CD4-positive, alpha-beta T cell (primary cell): ENCODE measurements at places on chromosomes 5 and 9.

DNA sequence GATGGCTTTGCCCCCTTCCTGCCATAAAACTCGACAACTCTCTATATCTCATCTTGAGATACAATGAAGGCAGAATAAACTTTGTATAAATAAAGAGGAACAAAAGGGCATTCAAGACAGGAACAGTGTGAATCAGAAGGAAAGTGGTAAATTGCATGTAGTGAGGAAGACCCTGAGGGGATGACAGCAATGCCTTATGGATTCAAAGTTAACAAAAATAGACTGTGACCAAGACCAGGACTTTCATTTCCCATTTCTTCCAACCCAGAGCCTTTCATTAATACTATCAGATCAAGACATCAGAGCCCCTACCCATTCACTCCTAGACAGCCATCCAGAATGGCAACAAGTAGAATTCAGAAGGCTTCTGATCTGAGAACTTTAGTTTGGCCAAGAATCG, 46.4 kb upstream of the ZNF462 start:
- DNase-seq: no peak

DNA sequence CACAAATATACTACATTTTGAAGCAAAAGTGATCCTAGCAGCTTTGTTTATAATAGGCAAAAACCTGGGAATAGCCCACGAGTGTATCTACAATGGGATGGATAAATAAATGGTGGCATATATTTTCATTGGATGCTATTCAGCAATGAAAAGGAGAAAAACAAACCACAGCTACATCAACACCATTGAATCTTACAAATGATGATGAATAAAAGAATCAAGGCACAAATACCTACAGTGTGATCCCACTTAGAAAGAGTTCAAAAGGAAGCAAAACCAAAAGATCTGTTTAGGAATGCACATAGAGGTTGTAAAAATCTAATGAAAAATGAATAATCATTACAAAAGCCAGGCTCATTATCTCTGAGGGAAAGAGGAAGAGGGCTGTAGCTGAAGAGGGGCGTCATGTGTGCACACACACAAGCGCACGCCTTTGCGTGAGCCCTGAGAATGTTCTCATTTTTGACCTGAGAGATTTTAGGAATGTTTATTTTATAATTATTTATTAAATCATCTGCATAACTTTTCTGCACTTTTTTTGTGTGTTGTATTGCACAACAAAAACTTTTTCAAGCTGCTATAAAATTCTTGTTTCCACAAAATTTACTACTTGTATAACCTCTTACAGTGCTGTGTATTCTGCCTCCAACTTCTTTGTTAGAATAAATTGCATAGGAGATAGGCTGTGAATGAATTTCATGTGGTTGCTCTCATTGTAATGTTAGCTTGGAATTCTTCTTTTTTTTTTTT, 5.9 kb upstream of the RHOBTB3 start:
- DNase-seq: no peak

DNA sequence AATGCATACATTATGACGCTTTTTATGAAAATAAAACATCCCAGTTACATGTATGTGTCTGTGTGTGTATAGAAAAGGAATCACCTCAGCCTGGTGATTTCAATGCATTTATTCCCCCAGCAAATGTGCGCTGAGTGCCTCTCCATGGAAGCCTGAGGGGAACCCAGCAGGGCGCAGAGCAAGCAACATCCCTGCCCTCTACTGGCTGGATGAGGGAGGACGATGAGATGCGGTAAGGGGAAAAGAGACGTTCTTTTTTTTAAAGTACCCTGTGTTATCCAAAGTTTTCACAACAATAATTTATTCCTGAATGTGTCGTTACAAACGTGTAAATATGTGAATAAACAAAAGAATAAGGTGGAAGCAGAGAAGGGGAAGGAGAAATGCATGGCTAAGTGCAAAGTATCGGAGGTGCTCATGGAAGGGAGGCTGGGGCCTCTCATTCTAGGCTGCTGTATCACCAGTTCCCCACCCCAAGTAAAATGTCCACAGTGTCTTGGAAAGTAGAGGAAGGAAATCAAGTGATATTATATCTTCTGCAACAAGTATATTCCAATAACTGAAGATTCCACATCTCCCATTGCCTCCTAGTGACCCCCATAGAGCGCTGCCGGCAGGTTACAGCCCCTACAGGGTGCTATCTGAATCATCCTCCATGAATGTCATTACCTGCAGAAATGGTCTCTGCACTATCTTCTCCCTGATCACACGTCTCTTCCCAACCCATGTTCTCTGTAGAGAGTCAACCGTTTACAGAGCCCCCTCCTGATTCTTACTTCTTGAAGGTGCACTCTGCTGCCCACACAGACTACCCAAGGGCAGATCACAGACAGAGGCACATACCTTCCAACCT, 13.0 kb upstream of the ABLIM3 start:
- DNase-seq: no peak

- peak; percentile 28 for DNase-seq
Observed at GRCh38 chr9:89312222-89312571, 1.2 kb downstream of the CKS2 start.

DNA sequence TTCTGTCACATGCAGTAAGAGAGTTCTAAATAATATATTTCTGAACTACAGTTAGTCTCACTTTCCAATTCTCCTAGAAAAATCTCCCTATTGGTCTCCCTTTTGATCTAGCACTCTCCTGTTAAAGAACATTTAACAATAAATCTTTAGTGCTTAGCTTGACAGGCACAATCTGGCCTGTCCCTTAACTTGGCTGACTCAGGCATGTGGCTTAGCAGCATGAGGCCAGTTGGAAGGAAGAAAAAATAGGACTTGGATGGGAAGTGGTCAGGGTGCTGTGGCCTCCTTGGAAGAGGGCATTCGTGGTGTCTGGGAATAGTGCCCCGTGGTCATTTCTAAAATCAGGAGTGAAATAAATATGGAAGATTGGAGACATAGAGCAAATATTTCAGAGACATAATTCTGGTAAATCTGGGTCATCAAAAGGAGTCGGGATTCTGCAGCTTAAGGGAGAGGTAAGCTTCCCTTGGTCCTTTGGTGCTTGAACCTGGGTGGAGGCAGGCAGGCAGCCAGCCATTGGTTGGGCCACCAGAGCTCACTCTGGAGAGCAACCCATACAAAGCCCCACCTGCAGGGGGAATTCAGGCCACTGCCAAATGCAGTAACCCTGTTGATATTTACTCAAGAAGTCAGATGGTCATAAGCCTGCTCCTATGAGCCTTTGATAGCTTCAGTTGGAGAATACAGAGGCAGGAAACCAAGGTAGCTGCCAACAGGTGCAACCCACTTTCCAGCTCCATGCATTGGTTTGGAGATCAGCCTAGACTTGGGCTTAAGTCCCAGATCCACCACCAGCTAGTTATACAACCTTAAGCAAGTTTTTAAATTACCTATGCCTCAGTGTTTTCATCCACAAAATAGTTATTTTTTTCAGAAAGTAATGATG, 28.8 kb upstream of the TLE4 start:
- no peak for DNase-seq

DNA sequence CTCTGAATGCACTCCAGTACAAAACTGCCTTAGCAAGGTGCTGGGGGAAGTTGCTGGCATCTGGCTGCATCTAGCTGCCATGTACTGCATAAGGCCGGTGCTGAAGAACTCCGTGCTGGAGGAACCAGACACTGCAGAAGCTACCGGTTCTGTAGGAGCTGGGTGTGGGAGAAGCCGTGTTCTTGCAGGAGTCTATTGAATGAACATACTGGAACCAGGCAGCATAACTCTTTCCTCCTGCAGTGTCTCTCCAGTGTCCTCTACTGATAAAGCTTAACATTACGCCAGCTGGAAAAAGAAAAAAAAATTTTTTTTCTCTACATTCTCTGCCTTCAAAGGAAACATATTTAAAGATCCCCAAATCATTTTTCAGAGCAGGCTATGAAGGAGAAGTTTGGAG, 38.5 kb downstream of the VPS13A start:
- DNase-seq: no peak

DNA sequence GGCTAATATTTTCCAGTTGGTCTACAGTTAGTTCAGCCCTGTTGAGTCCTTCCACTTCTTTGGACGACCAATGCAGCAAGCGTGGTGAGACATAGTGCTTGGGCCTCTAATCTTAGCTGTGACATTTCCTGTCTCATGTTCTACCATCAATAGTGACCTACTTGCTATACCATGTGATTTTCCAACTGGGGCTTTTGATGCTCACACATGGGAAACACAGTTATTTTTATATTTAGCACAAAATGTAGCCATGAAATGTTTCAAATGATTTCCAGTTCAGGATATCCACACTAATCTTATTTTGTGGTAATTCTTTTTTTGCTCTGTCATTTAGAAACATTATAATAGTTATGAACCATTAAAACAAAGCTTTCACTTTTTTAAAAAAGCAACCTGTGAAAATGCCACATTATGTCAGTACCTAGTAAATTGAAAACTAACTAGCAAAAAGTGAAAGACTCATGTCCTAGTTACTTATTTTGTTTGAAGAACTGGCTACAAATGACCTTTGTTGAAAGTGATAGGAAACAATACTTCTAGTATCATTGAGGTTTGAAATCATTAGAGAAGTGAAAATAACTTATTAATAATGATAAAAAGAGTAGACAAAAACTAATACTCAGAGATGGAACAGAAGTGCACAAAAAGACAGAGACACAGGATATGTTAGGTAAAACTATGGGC, 18.3 kb downstream of the MARCHF3 start:
- no peak for DNase-seq

- DNase-seq: no peak
Observed at GRCh38 chr9:123608104-123608503, 252.1 kb downstream of the CRB2 start.

DNA sequence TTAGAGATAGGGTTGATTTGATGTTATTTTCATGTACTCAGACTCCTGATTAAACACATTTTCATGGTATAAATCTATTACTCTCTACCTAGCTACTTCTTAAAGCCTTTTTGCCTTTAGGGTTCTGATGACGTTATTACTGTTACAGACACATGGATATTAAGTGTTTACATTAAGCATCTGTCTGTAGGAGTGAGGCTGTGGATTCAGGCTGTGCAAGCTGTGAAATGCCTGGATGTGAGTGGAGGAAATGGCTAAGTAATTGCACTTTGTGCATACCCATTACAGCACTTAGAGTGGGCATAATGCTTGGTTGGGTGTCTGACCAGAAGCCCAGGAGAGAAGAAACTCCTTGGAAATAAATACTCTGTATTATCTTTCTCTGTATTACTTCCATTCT, 186.8 kb downstream of the SNX18 start:
- no peak for DNase-seq

GRCh38 chr9:97808972-97809371, 44.1 kb upstream of the FOXE1 start:
- no peak for DNase-seq

GRCh38 chr9:95756986-95757385, 118.5 kb upstream of the ERCC6L2 start:
- no peak for DNase-seq

- no peak for DNase-seq
Observed at GRCh38 chr5:34038390-34038789, 4.6 kb downstream of the C1QTNF3 start.

DNA sequence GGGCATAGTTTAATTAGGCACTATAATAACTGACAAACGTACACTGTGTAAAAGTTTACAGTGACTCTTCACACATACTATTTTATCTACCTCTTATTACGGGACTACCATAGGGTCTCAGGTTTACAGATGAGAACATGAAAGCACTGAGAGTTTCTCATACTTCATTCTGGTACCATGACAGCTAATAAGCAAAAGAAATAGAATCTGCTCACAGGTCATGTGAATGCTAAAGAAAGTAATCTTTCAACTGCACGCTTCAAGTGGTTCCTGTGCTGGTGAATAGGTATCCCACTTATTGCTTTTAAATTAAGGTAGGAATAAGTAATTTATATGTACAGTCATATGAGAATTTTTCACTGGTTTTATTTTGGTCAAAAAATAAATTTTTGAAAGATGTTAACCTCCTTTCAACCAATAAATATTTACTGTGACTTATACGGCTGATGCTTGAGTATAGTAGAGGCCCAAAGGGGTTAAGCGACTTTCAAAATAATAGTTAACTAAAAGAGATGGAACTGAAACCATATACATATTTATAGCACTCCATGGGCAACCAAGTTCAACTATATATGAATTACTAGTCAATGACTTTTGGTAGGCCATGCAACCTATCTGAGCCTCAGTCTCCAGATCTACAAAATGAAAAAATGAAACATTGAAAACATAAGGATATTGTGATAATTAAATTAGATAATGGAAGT, 8.1 kb downstream of the CDKN2A start:
- no peak for DNase-seq

DNA sequence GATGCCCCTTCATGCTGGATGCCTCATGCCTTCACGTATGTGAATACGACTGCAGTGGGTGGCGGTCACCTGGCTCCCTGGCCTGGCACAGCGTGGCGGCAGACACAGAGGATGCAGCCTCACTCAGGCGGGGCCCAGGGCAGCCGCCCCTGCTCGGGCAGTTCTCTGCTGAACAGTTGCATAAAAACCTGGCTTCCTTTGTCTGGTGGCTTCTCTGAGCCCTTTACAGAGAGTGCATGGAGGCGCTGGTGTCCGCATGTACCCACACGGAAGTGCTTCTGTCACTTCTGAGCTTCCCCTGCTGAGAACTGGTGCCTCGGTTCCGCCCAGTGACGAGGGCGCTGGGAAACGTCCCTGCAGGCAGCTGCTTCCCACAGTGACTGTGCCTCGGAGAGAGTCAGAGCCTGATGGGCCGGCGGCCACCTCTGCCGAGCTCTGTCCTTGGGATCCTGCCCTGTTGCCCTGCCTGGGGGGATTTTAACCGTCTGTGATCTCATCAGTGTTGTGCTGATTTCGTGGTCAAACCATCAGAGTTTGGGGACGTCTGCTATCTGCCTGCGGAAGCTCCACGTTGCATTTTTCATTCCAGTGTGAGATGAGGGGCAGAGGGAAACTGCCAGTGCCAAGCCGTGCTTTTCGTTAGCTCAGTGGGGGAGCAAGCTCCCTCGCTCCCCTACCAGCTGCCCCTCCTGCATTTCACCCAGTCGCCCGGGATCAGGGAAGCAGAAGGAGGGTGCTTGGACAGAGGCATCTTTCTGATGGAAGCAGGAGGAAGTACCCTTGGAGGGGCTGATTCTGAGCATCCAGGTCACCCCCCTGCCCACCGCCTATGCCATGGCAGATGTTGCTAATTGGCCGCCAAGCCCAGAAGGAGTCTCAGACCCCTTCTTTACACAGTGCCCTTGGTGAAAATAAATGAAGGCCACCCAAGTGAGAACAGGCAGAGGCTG, 153.0 kb upstream of the COL5A1 start:
- DNase-seq: peak; percentile 1

- DNase-seq: no peak
Observed at GRCh38 chr5:24067208-24067607, 559.8 kb downstream of the PRDM9 start.

DNA sequence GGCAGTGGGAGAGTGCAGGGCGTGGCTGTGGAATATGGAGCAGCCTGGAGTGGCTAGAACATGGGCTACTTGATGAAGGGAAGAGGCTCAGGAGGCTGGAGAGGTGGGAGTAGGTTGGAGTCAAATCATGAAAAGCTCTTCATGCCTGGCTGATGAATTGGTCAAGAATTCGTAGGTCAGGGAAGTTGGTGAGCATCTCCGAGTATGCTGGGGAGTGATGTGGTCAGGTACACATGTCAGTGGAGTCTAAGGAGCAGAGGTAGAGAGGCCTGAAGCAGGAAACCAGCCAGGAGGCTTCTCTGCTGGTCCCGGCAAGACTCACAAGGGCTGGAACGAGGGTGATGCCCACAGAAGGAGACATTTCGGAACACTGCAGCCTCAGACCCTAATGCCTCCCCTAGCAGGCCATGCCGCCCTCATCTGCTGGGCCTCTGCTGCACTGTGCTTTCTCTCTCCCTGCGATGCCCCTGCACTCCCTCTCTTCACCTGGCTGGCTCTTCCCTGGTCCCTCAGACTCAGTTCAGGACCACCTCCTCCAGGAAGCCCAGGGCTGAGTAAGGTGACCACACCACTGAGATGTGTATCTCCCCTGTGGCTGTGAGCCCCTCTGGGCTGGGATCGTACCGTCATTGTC, 33.6 kb downstream of the TMOD1 start:
- DNase-seq: no peak
